ENCODE measurements at places on chromosomes 6 and 20.

- no peaks in the 10 kb centered on the region for H3K27me3 ChIP-seq
- no peaks in the 10 kb centered on the region for H3K36me3 ChIP-seq
- no peak overlapping the region for H3K4me3 ChIP-seq
- no peak overlapping the region for H3K27ac ChIP-seq
- DNase-seq, result peak; percentile 33
- no peaks in the 10 kb centered on the region for H3K4me1 ChIP-seq
Measured at GRCh38 chr6:161373905-161374451, 100.1 kb upstream of the AGPAT4 start.

GRCh38 chr20:59667981-59668515, 63.7 kb downstream of the PHACTR3 start:
- H3K27me3 ChIP-seq, result peaks cover 84% of the 10 kb centered on the region
- H3K27ac ChIP-seq, result no peak overlapping the region
- H3K36me3 ChIP-seq, result no peaks in the 10 kb centered on the region
- no peaks in the 10 kb centered on the region for H3K4me1 ChIP-seq

DNA sequence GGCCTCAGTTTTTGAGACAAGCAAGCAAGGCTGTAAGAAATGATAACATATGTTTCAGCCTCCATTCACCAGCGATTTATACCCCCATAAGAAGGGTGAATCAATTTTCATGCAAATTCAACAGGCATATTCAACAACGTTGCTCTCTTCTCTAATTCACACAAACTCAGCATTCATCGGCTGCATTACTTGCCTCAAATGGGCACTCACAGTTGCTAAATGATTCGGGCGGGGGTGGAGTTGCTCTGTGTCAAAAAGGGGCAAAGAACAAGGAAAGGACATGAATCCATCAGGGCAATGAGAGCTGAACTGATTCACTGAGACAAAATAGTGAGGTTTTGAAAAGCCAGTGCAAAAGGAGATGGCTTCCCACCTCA, 9.0 kb downstream of the MOXD1 start:
- no peaks in the 10 kb centered on the region for H3K36me3 ChIP-seq
- H3K4me3 ChIP-seq, result no peak overlapping the region
- no peak for DNase-seq
- no peaks in the 10 kb centered on the region for H3K27me3 ChIP-seq
- no peak overlapping the region for H3K27ac ChIP-seq

DNA sequence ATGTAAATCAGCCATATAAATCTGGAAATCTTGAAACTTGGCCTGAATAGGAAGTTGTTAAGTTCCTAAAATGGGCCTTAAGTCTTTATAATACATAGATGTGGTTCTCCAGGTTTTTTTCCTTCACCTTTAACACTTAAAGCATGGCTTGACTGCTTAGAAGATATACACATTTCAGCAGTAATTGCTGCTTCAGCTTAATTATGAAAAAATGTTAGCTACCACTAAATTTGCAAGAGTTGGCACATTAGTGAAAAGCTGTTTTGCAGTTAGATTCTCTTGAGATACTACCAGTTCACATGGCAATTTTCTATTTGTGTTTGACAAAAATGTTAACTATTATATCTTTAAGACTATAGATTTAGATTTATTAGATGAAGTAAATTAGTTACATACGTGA, 72.7 kb upstream of the MYO6 start:
- H3K36me3 ChIP-seq, result peaks cover 4% of the 10 kb centered on the region
- H3K27ac ChIP-seq, result no peak overlapping the region
- no peaks in the 10 kb centered on the region for H3K4me1 ChIP-seq

- H3K4me3 ChIP-seq, result no peak overlapping the region
- no peaks in the 10 kb centered on the region for H3K4me1 ChIP-seq
- DNase-seq, result no peak
- H3K27me3 ChIP-seq, result no peaks in the 10 kb centered on the region
Measured at GRCh38 chr20:54468082-54468481, 7.3 kb upstream of the DOK5 start.

DNA sequence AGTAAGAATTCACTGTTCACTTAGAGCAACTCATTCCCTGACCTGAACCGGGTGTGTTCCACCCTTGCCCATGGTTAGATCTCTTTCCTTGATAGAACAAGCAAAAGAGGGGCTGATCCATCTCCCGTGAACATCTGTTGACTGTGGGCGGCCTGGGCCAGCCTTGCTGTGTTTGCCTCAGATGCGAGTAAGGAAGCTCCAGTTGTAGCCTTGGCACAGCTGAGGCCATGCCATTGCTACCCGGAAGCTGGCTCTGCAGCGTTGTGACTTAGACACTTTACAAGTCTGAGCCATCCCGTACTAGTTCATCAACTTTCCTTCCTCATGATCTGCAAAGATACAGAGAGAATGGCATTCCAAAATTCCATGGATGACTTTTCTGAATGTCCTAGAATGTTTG, 139.0 kb downstream of the MAP3K4 start:
- no peak overlapping the region for H3K4me3 ChIP-seq
- no peaks in the 10 kb centered on the region for H3K36me3 ChIP-seq
- no peaks in the 10 kb centered on the region for H3K4me1 ChIP-seq
- H3K27ac ChIP-seq, result no peak overlapping the region
- no peak for DNase-seq
- no peaks in the 10 kb centered on the region for H3K27me3 ChIP-seq

GRCh38 chr6:134750669-134751068, 199.2 kb downstream of the ALDH8A1 start:
- no peaks in the 10 kb centered on the region for H3K27me3 ChIP-seq
- no peaks in the 10 kb centered on the region for H3K4me1 ChIP-seq
- no peak overlapping the region for H3K4me3 ChIP-seq
- DNase-seq, result no peak
- no peak overlapping the region for H3K27ac ChIP-seq

DNA sequence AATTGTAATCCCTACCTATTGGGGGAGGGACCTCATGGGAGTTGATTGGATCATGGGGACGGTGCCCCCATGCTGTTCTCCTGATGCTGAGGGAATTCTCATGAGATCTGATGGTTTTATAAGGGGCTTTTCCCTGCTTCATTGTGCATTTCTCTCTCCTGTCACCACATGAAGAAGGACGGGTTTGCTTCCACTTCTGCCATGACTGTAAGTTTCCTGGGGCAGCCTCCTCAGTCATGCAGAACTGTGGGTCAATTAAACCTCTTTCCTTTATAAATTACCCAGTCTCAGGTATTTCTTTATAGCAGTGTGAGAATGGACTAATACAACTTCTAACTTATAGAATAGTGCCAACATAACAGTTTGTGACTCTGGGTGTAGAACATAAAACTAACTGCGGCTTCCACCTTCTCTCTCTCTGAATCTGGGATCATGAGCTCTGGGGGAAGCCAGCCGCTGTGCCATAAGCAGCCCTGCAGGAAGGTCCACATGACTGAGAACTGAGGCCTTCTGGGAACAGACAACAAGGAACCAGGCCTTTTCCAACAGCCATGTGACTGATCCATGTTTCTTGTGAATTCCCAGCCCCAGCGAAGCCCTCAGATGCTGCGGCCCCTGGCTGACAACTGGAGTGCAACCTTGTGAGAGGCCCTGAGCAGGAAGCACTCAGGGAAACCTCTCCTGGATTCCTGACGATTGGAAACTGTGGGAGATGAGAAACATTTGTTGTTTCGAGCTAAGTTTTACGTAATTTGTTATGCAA, 3.4 kb upstream of the HLA-A start:
- no peak for DNase-seq

DNA sequence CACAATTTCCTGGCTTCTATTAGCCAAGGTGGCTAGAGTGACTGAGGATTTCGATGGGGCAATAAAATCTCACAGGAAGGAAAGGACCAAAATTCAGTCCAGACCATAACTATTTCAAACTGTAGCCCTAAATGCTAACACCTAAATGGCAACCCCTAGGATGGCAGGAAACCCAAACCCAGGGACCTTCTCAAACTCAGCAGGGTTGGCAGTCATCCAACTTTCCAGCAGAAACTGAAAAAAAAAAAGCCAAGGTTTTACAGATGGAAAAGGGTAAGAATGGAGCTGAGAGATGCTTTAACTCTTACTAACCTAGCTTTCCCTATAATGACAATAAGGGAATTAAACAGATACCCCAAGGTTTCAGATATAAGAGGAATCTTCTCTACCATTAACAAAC, 10.5 kb downstream of the IBTK start:
- H3K27ac ChIP-seq, result no peak overlapping the region
- peaks cover 8% of the 10 kb centered on the region for H3K4me1 ChIP-seq
- no peak overlapping the region for H3K4me3 ChIP-seq
- H3K36me3 ChIP-seq, result peaks cover 4% of the 10 kb centered on the region
- DNase-seq, result no peak

GRCh38 chr6:1378065-1379016, 11.0 kb upstream of the FOXF2 start:
- H3K27me3 ChIP-seq, result peaks cover 40% of the 10 kb centered on the region
- DNase-seq, result no peak
- H3K4me3 ChIP-seq, result no peak overlapping the region

DNA sequence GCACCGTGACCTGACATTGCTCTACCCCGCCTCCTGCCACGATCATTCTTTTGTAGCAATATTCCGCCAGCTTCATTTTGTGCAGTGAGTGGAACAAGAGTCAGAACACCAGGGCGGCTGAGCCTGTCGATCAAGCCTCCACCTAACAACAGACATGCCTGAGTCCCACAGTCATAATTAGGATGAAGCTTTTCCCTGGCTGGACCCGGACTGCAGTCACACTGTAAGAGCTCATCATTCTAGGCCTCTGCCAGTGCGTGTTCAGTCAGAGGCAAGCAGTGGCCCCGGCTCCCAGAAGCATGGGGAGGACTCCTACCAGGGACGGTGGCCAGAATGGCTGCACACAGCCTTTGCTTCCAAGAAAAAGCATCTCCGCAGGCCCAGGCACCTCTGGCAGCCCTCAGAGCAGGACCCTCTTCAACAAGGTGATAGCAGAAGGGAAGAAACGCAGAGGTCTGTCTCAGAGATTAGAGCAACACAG, 23.2 kb upstream of the UNC93A start:
- H3K36me3 ChIP-seq, result no peaks in the 10 kb centered on the region
- H3K4me3 ChIP-seq, result no peak overlapping the region
- DNase-seq, result no peak
- H3K27ac ChIP-seq, result no peak overlapping the region
- H3K4me1 ChIP-seq, result no peaks in the 10 kb centered on the region

- H3K4me3 ChIP-seq, result no peak overlapping the region
- H3K4me1 ChIP-seq, result no peaks in the 10 kb centered on the region
- H3K36me3 ChIP-seq, result no peaks in the 10 kb centered on the region
- no peak for DNase-seq
- no peaks in the 10 kb centered on the region for H3K27me3 ChIP-seq
Measured at GRCh38 chr6:4707011-4707410, 69.2 kb upstream of the CDYL start.

GRCh38 chr20:8749986-8750385, 318.9 kb upstream of the PLCB4 start:
- no peak overlapping the region for H3K27ac ChIP-seq
- no peak for DNase-seq
- H3K27me3 ChIP-seq, result no peaks in the 10 kb centered on the region
- no peaks in the 10 kb centered on the region for H3K36me3 ChIP-seq
- no peak overlapping the region for H3K4me3 ChIP-seq

- no peaks in the 10 kb centered on the region for H3K4me1 ChIP-seq
- no peak overlapping the region for H3K4me3 ChIP-seq
- no peak overlapping the region for H3K27ac ChIP-seq
- H3K36me3 ChIP-seq, result no peaks in the 10 kb centered on the region
- no peaks in the 10 kb centered on the region for H3K27me3 ChIP-seq
- DNase-seq, result no peak
Measured at GRCh38 chr6:22349051-22349450, 52.2 kb upstream of the PRL start.

DNA sequence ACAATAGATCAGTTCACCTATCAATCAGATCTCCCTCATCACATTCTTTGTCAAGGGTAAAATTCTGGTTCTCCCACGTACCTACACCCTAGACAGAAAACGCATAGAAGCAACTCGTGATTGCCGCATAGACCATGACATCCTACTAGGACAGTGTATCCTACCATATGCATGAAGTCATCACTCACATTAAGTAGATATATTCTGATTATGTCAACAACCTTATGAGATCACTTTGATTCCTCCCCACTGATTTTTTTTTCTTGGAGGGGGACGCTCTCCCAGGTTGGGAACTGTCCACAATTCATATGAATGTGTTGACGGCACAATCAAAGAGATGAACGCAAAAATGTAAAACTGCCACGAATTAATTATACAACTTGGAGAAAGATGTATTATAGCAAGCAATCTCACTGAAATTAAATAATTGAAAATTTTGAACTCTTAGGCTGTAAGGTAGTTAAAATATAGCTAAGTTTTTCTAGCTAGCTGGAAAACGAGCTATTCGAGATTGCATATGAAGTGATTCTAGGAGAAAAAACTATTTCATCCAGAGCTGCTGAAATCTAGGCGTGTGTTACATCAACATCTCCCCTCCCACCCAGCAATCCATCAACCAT, 82.5 kb upstream of the CCDC28A start:
- DNase-seq, result no peak
- no peaks in the 10 kb centered on the region for H3K27me3 ChIP-seq
- no peak overlapping the region for H3K27ac ChIP-seq
- no peaks in the 10 kb centered on the region for H3K36me3 ChIP-seq

- no peaks in the 10 kb centered on the region for H3K4me1 ChIP-seq
- H3K27me3 ChIP-seq, result no peaks in the 10 kb centered on the region
- no peaks in the 10 kb centered on the region for H3K36me3 ChIP-seq
- no peak overlapping the region for H3K27ac ChIP-seq
- H3K4me3 ChIP-seq, result no peak overlapping the region
Measured at GRCh38 chr20:5393218-5393870, 76.6 kb upstream of the PROKR2 start.

GRCh38 chr20:6705106-6705766, 62.2 kb upstream of the BMP2 start:
- no peak overlapping the region for H3K4me3 ChIP-seq
- H3K4me1 ChIP-seq, result 0 out of 2 replicates have a peak, but pooled peaks cover 3% of the 10 kb centered on the region
- DNase-seq, result no peak
- no peaks in the 10 kb centered on the region for H3K27me3 ChIP-seq
- no peak overlapping the region for H3K27ac ChIP-seq

DNA sequence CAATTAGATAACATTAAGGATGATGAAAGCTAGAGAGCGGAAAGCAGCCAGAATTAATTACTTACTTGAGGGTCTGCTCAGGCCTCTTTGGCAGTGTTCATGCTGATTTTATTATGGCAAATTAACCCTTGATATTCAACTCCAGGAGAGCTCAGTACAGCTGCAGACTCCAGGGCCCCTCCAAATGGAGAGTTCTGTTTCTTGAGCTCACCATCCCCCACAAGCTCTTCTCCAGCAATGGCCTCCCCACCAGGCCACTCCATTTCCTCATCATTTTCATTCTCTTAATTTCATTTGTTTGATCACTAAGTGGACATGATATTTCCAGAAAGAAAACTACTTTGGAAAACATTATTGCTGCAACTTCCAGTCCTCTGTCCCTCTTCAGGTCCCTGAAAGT, 513.3 kb upstream of the NOX3 start:
- no peak overlapping the region for H3K27ac ChIP-seq
- DNase-seq, result no peak
- H3K4me1 ChIP-seq, result no peaks in the 10 kb centered on the region

GRCh38 chr20:15239542-15240206, 902.3 kb upstream of the FLRT3 start:
- DNase-seq, result no peak
- H3K4me1 ChIP-seq, result no peaks in the 10 kb centered on the region
- no peaks in the 10 kb centered on the region for H3K27me3 ChIP-seq
- no peaks in the 10 kb centered on the region for H3K36me3 ChIP-seq
- H3K4me3 ChIP-seq, result no peak overlapping the region
